ENCODE measurements at places on chromosomes 2 and 18.

DNA sequence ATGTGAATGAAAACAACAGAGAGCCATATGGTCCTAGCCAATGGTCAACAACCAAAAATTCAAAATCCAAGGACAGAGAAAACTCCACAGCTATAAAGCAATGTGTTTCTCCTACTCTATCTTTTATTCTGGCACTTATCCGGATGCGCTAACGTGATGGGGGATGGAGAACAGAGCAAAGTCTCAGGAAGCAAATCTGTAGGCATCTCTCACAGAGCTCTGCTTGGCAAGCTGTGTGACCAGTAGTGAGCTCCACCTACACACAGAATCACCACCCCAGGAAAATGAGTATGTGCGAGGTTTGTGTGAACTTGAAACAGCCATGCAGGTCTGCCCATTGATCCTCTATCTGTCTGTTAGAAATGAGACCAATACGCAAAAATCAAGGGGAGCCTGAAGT lies 584.3 kb downstream of the BCL11A start:
- H3K36me3 ChIP-seq, result no peaks in the 10 kb centered on the region
- H3K4me3 ChIP-seq, result no peak overlapping the region
- H3K27me3 ChIP-seq, result no peaks in the 10 kb centered on the region

- no peak overlapping the region for H3K27ac ChIP-seq
- no peaks in the 10 kb centered on the region for H3K36me3 ChIP-seq
- peak; percentile 75 for DNase-seq
- no peak overlapping the region for H3K4me3 ChIP-seq
These were observed 31.9 kb upstream of the CREG2 start for GRCh38 chr2:101419096-101419663.

GRCh38 chr2:79670198-79670597 lies 157.3 kb downstream of the CTNNA2 start:
- H3K27me3 ChIP-seq, result no peaks in the 10 kb centered on the region
- no peak for DNase-seq
- no peak overlapping the region for H3K4me3 ChIP-seq
- H3K27ac ChIP-seq, result no peak overlapping the region
- no peaks in the 10 kb centered on the region for H3K36me3 ChIP-seq
- no peaks in the 10 kb centered on the region for H3K4me1 ChIP-seq

- no peaks in the 10 kb centered on the region for H3K36me3 ChIP-seq
- H3K4me1 ChIP-seq, result peaks cover 12% of the 10 kb centered on the region
- H3K27ac ChIP-seq, result peak overlapping the region; percentile 28
These were observed 39.5 kb upstream of the NRP2 start for GRCh38 chr2:205642599-205643356.

DNA sequence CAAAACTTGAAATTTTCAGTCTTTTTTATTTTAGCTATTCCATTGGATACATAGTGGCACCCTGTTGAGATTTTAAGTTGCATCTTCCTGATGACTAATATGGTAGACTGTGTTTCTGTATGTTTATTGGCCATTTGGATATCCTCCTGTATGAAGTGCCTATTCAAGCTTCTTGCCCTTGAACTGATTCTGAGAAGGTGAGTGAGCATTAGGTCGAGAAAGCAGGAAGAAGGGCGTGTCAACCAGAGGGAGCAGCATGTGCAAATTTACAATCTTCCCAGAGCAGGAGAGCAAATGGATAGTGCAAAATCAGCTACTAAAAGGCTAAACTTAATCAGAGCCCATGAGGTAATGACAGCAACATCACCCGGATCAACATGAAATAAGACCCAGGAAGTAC lies 8.6 kb downstream of the INPP1 start:
- H3K27me3 ChIP-seq, result no peaks in the 10 kb centered on the region
- no peak for DNase-seq
- H3K4me3 ChIP-seq, result no peak overlapping the region
- no peak overlapping the region for H3K27ac ChIP-seq
- no peaks in the 10 kb centered on the region for H3K36me3 ChIP-seq

DNA sequence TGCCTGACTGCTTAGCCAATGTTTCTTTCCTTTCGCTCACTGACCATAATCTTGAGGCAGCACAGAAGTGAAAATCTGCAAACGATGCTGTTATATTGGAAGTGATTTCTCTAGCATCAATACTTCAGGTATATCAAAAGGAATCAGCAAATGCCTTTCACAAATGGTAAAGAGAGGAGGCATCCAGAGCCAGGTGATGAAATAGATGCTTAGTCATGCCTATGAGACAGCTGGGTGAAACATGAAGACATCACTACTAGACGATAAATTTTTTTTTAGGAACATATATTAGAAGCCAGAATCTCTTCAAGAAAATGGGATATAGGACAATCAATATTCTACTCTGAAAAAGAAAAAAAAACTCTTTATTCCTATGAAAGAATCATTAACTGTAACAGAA lies 249.2 kb upstream of the SLC39A10 start:
- H3K27ac ChIP-seq, result no peak overlapping the region
- DNase-seq, result no peak
- H3K27me3 ChIP-seq, result no peaks in the 10 kb centered on the region
- H3K4me1 ChIP-seq, result peaks cover 25% of the 10 kb centered on the region
- H3K4me3 ChIP-seq, result no peak overlapping the region
- peaks cover 8% of the 10 kb centered on the region for H3K36me3 ChIP-seq

DNA sequence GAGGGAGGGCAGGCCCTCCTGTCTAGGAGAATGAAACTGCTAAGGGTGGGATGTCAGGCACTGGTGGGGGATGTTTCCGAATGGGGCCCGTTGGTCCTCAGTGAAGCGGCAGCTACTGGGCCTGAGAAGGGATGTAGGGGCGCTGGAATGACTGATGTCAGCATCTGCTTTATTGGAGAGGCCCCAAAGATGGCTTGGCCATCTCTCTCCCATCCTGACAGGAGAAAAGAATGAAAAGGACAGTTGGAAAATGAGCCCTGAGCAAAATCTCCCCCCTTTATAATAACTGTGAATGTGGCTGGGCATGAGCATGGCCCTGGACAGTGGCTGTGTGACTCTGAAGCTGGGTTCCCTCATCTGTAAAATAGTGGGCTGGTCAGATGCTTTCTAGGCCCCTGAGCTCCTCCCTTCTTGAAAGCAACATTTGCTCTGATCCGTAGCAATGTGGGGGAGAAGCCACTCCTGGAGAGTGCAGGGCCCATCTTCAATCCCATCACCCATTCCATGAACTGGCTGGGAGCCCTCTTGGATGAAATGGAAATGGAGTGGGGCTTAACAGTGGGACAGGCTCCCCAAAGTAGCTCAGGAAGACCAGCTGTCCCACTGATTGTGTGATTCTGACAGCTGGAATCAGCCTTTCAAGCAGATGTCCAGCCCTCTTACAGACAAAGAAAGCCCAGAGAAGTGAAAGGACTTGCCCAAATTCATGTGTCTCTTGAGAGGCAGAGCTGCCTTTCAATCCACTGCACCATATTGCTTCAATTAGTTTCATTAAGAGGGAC lies 232.7 kb upstream of the SMAD2 start:
- no peaks in the 10 kb centered on the region for H3K36me3 ChIP-seq
- DNase-seq, result no peak
- H3K4me1 ChIP-seq, result peaks cover 19% of the 10 kb centered on the region

- peaks cover 20% of the 10 kb centered on the region for H3K27me3 ChIP-seq
- no peak for DNase-seq
- H3K4me1 ChIP-seq, result no peaks in the 10 kb centered on the region
- H3K27ac ChIP-seq, result no peak overlapping the region
- H3K36me3 ChIP-seq, result no peaks in the 10 kb centered on the region
These were observed 63.0 kb upstream of the SIX2 start for GRCh38 chr2:45072064-45072861.

GRCh38 chr2:120738786-120739437 lies 3.2 kb downstream of the GLI2 start:
- H3K27ac ChIP-seq, result no peak overlapping the region
- peaks cover 5% of the 10 kb centered on the region for H3K4me1 ChIP-seq
- no peaks in the 10 kb centered on the region for H3K36me3 ChIP-seq
- no peak overlapping the region for H3K4me3 ChIP-seq
- peaks cover 99% of the 10 kb centered on the region for H3K27me3 ChIP-seq
- no peak for DNase-seq

- no peaks in the 10 kb centered on the region for H3K4me1 ChIP-seq
- H3K4me3 ChIP-seq, result no peak overlapping the region
- no peak for DNase-seq
These were observed 223.5 kb downstream of the RDH14 start for GRCh38 chr2:18336975-18337374.

DNA sequence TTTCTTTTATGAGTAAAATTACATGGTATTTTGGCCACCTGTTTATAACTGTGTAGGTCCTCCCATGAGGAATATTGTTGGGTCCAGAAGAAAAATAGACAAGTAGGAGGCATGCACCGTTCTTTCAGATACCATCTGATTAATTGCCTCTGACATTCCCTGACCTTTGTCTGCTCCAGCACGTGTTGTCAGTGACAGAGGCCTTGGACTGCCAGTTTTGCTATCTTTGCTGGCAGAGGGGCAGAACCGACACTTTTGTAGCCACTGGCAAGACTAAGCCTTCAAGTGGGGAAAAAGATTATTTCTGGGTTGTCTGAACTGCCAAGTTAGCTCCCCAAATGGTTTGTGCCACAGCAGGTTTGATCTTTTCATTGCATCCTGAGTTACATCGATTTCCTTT lies 276.9 kb downstream of the CAMKMT start:
- no peaks in the 10 kb centered on the region for H3K4me1 ChIP-seq
- no peaks in the 10 kb centered on the region for H3K27me3 ChIP-seq
- no peak overlapping the region for H3K27ac ChIP-seq
- no peak overlapping the region for H3K4me3 ChIP-seq

DNA sequence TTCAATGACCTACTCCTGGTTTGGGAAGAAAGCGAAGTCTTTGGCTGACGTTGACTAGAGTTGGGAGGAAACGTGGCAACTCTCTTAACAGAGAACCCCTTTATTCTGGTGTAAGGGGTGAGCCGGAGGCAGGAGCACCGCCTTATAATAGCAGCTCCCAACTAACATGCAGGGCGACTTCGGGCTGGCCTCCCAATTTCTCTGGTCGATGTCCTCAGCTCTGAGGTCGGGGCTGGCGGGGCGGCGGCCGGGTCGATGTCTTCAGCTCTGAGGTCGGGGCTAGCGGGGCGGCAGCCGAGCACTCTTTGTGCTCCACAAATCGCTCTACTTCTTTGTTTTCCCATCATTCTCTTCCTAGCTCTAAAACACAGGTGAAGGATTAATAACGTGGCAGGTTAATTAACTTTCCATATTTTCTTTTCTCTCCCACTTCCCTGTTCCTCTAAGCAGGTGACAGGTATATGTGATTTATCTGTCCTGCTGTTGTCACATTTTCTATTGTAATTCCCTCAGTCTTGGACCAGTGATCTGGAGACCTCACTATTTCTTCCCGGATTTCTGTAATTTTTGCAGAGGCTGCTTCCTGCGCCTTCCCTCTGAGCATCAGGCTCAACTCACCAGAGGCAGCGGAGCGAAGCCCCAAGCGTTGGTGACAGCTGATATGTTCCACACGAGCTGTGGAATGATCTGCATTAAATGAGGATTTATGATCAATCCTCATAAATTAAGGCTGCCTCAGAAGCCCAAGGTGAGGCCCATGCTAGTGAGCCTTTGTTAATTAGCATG lies 64.3 kb downstream of the ACKR3 start:
- DNase-seq, result no peak
- H3K4me3 ChIP-seq, result no peak overlapping the region
- no peaks in the 10 kb centered on the region for H3K36me3 ChIP-seq
- H3K4me1 ChIP-seq, result peaks cover 2% of the 10 kb centered on the region
- peaks cover 8% of the 10 kb centered on the region for H3K27me3 ChIP-seq

DNA sequence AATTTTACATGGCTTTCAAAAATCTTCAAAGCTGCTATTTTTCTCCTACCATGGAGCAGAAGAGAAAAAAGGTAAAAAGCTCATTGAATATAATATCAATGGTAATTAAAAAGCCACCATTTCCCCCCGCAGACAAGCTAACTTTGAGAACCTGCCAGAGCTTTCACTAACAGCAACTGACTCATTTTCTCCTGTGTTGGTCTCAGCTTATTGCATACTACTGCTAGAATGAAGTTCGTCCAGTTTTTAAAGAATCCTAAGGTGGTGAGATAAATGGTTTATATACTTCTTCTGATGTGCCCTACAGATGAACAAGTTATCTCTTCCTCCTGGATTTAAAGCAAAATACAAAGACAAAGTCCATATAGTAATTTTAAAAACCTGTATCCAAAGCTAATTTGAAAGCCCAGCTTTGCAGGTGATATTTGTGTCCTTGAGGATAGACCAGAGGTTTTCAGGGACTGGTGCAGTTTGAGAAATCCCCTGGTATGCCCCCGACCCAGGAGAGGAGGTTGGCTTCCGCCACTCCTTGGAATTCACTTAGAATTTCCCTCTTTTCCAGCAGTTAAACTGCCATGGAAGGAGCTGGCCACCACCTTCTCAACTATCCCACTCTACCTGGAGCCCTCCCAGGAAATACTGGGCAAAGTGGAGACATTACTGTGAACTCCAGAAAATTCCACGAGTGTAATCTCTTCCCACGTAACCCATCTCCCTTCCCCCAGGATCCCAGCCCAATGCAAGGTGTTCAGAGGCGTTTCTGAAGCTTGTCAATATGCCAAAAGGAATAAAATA lies 17.5 kb downstream of the YPEL5 start:
- H3K27me3 ChIP-seq, result no peaks in the 10 kb centered on the region
- H3K4me3 ChIP-seq, result no peak overlapping the region
- no peak for DNase-seq
- no peaks in the 10 kb centered on the region for H3K4me1 ChIP-seq
- H3K27ac ChIP-seq, result no peak overlapping the region

DNA sequence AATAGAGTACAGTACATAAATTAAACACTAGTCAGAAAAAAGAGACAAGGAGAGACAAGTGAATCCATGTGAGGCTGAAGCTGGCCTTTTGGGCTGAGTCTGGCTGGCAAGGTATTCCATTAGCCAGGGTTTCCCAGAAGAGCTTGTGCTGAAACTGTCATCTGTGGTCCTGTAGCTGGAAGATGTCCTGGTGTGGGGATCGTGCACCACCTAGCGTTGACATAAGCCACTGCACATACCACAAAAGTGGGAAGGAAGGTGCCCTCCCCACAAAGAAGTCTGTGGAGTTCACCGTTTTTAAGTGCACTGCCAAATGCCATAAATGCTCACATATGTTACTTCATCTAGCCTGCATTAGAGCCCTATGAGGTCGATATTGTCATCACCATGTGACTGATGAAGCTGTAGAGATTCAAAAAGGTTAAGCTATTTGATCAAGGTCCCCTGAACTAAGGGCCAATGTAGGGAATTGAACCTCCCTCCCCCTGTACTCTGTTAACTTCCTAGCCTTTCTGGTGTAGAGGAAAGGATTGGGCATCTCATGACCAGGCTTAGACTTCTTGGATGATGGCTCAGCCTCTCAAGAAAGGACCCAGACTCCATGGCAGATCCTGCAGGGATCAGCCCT lies 31.9 kb upstream of the GALNT14 start:
- peak; percentile 63 for DNase-seq
- no peaks in the 10 kb centered on the region for H3K36me3 ChIP-seq
- no peaks in the 10 kb centered on the region for H3K4me1 ChIP-seq
- no peak overlapping the region for H3K27ac ChIP-seq

GRCh38 chr18:47557160-47557559 lies 305.7 kb upstream of the SKOR2 start:
- H3K4me3 ChIP-seq, result no peak overlapping the region
- H3K36me3 ChIP-seq, result no peaks in the 10 kb centered on the region
- no peak for DNase-seq
- no peak overlapping the region for H3K27ac ChIP-seq

GRCh38 chr2:126715576-126716406 lies 59.8 kb downstream of the GYPC start:
- no peaks in the 10 kb centered on the region for H3K36me3 ChIP-seq
- peaks cover 17% of the 10 kb centered on the region for H3K27me3 ChIP-seq
- no peak for DNase-seq
- no peak overlapping the region for H3K27ac ChIP-seq
- no peaks in the 10 kb centered on the region for H3K4me1 ChIP-seq
- H3K4me3 ChIP-seq, result no peak overlapping the region

Data from activated naive CD4-positive, alpha-beta T cell treated with anti-CD3 and anti-CD28 coated beads, Interleukin-2, amount 10 ng/mL, durations not matched to agents 7 days and 5 days (primary cell).